GM12892 (cell line): ENCODE measurements at places on chromosomes 6 and 20.

GRCh38 chr20:51899674-51900073 is 97.4 kb upstream of the SALL4 start:
- DNase-seq = no peak

GRCh38 chr6:142297996-142298753 is 3.6 kb upstream of the ADGRG6 start:
- no peak for DNase-seq

DNA sequence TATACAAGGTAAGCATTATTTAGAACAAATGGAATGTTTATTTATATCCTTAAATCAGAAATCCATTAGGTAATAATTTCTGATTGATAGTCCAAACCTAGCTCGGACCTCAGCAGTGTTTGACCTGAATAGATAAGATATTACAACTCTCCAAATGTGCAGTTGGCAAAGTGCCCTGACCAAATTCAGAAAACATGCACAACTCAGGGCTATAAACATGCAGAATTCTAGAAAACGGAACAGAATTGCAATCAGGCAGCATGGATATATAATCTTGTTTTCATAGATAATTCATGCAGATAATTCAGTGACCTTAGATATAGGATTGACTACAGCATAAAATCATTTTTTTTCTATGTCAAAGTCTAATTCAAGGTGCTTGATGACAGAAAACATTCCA is 626.6 kb upstream of the CITED2 start:
- DNase-seq = no peak

DNA sequence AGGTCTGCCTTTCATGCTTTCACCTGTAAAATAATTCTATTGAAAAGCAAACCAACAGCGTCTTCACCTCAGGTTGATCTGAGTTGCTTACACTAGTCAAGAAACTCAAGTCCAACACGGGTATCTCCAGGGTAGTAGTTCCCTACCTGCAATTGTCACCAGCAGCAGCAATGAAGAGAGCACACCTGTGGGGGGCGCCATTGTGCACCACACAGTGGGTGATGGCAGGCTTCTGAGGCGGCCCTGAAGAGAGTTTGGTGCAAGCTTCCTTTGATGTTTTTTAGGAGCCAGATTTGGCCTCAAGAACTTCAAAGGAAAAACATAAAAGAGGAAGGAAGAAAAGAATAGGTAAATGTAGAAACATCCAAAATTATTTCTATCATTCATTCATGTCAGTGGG is 45.1 kb downstream of the KIAA0319 start:
- no peak for DNase-seq

DNA sequence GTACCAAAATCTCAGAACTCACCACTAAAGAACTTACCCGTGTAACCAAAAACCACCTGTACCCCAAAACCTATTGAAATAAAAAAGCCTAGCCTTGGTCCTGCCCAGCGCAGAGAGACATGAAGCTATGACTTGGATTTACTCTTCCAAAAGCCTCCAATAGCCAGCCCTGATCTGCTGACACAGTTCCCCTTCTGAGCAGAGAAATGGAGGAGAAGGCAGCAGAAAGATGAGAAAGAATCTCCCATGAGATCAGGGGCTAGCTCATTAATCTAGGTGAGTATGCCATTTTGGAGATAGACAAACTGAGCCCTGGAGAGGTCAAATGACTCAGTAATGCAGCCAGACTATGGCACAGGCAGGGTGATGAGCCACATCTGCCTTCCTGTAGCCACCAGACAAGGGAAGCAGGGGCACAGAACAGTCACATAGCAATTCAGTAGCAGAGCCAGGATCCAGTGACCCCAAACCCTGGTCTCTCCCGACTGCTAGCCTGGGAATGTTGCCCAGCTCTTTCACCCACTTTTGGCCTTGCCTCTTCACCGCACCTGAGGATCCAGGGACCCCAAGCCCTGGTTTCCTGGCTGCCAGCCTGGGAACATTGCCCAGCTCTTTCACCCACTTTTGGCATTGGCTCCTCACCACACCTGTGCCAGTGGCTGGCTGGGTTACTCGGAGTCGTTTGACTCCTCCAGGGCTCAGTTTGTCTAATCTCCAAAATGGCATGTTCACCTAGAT is 7.2 kb upstream of the SDCBP2 start:
- no peak for DNase-seq

GRCh38 chr6:111565326-111566221 is 40.1 kb downstream of the TRAF3IP2 start:
- DNase-seq = no peak

DNA sequence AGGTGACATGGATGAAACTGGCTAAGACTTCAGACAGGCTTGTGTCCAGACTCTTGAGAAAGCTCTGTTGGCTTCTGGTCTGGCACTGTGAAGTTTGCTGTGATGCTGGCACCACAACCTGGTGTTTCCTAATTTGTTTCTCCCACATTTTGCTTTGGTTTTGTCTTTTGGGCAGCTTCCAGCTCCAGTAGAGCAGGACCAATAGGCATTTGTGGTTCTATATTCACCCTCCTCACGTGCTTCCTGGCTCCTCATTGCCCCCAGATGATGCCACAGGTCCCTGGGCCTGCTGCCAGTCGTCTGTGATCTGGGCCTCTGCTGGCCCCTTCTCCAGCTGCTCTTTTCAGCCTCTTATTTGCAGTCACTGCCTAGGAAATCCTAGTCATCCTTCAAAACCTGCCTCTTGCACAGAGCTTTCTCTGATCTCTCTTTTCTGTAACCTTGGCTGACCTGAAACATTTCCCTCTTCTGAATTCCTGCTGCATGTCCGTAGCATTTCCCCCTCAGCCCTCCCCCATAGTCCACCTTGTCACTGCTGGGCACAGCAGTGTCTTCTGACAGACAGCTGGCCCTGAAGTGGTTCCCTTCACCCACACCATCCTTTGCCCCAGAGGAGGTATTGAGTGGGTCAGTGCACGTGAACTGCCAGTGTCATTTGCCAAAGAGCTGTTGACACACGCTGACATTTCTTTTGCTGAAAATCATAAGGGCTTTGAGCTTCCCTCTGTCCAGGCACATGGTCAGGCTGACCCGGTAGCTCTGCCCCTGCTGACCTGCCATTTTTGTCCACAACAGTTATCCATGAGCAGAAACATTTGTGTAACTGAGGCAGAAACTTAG is 63.0 kb downstream of the PTPN1 start:
- no peak for DNase-seq

DNA sequence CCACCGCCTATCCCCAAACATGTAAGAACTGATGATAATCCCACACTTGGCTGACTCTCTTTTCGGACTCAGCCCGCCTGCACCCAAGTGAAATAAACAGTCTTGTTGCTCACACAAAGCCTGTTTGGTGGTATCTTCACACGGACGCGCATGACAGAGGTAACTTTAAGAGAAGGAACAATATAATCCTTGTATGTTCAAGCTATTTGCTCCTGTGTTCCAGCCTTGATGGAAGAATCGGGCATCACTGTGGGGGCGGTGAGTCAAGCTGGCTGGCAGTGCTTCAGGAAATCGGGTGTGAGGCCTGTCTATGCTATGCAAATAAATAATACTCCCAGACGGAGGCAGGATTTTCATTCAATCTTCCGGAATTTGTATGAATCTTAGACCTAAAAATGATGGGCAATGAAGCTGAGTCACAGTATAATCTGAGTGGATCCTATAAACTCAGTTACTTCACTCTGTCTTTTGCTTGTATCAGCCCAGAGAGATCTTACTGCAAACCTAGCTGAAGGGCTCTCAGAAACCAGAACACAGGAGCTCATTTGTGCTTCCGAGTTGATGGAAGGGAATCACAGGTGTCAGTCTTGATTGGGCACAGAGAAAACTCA is 45.2 kb upstream of the NT5E start:
- no peak for DNase-seq

DNA sequence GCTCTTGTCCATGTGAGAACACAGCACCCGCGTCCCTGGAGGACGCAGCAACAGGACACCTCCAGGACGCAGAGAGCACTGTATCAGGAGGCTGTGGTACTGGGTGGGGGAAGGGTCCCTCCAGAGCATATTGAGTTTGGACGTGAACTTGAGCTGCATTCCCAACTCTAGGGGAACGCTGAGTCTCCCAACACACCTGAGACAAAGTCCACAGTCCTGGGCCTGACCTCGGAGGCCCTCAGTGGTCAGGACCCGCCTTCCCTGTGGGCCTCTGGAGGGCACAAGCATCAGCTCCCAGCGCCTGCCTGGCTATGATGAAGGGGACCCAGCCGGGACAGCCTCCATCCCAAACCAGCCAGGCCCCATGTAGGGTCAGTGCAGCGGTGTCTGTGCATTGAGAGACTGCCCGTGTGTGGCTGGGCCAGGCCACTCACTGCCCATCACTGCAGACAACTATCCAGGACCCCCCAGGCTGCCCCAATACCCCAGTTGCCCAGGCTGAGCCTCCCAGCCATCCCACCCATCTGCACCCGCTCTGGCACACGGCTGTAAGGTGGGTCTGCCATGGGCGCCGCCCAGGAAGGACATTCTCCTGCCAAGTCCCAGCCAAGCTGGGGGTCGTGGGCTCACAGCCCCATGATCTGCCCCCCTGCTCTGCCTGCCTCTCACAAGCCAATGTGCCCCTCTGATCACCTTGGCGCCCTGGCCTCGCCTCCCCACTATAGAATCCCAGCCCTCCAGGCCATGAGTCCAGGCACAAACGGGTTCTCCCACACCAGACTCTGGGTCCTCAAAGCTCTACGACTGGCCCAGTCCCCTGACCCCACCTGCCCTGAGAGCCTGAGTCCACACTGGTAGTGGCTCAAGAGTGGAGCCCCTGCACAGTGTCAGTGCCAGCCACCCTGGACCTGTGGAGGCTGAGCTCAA is 115.7 kb downstream of the TAF4 start:
- no peak for DNase-seq

GRCh38 chr6:128461501-128461900 is 58.9 kb downstream of the PTPRK start:
- DNase-seq = no peak

DNA sequence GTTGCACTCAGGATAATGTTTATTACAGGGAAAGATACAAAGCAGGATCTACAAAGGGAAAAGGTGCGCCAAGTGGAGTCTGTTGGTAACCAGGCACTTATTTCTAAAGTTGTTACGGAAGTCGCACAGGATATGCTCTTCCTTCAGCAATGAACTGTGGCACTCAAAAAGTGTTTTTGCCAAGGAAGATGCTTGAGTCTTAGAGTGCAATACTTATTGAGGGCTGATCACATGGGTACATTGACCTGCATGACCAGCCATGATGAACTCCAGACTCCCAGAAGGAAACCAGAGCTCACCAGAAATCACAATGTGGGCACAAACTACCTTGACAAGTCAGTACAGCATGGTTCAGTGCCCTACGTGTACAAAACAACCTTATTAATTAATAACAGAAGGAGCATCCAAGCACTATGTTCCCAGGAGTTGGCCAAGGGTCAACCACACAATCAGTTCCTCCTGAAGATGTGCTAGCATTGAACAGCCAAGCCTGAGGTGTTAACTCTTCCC is 270.7 kb upstream of the TFAP2D start:
- DNase-seq = no peak

DNA sequence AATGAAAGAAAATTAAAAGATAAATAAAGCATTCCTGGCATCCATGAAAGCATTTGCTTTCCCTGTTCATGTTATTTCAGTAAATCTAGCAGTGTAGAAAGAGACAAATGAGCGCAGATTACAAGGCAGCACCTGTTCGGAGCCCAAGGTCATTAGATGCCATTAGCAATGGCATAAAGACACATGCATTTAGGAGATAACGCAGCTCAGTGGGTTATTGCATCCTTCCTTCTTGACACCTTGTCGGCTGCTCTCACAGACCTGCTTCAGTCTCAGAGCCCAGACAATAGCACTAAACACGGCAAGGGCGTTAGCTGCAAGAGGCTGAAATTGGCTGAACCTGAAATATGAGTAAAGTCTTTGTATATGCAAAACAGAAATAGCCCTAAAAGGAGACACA is 140.3 kb downstream of the ATXN1 start:
- DNase-seq = no peak
